ENCODE measurements at places on chromosomes 4 and X.
A peak's percentile ranks its signal among the peaks of the same experiment; 100 is the strongest.

GRCh38 chr4:95256108-95256835 lies 292.5 kb downstream of the UNC5C start:
- no peak for DNase-seq

GRCh38 chrX:144616317-144616716 lies 631.0 kb upstream of the SPANXN1 start:
- no peak for DNase-seq

GRCh38 chr4:22299678-22300077 lies 216.2 kb downstream of the ADGRA3 start:
- no peak for DNase-seq

- DNase-seq, result peak; percentile 17
Observed at GRCh38 chrX:11426712-11427452, 133.7 kb downstream of the AMELX start.

DNA sequence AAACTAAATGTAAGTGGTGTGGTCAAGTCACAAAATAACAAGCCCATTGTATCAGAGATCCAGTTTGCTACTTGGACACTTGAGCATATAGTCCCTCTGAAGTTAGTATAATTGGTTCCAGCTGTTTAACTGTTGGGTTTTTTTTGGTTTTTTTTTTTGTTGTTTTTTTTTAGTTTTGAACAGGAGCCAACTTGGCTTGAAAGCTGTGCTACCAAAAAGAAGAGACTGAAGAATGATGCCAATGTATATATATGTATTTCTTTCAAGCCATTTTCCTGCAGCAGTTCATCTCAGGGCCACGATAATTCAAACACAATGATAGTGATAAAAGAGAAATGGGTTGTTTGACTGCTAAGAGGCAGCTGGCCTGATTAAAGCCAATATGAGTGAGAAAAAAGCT lies 138.3 kb downstream of the PCDH18 start:
- DNase-seq, result no peak

DNA sequence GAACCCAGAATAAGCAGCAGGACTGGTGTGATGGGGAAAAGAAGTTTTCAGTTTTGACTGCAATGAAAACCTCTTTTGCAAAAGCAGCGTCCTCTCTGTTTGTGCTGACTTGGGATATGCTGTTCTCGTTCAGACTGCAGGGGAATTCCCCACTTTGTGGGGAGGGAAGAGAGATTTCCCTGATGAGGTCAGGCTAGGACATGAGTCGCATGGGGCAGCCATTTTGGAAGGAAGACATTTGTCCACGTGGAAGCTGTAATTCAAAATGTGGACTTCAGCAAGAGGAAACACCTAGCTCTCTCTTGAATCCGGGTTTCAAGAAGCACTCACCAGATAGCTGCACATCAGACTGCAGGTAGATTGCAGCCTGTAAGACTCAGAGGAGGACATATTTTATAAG lies 39.3 kb downstream of the ING2 start:
- no peak for DNase-seq

DNA sequence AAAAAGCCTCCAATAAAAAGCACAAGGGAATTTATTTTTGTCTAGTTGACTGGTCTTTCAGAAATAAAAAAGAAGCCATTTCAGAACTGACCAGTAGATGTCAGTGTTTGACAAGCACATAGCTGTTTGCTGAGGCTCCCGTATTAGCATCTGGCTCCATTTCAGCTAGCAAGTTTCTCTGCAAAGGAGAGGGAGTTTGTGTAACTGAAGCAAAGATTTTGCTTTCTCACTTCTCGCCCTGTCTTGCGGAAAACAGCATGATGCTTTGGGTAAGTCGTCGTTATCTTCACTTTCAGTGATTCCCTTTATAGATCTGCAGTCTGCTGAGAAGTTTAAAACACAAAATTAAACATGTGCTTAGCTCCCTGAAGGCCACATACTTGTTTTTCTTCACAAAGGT lies 85.5 kb downstream of the CT47B1 start:
- DNase-seq, result peak; percentile 66

- DNase-seq, result peak; percentile 81
Observed at GRCh38 chr4:1216869-1217294, 32.0 kb downstream of the CTBP1 start.

DNA sequence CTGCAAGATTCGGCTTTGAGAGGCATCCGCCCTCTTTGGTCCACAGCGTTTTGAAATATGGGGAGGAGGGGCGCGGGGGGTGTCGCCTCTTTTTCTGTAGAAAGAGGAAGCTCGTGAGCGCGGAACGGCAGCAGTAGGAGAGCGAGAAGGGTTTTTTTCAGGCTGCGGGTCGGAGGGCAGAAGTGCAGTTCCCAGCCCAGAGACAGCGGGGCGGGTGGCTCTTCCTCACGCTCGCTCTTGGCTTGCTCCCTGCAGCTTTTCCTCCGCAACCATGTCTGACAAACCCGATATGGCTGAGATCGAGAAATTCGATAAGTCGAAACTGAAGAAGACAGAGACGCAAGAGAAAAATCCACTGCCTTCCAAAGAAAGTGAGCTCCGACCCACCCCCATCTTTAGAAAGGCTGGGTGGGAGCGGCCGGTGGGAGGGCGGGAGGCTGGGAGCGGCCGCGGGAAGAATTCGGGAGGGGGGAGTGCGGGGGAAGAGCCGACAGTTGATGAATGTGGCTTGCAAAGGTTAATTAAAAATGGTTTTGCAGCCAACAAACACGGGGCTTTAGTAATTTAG lies 1.2 kb downstream of the TMSB4X start:
- peak; percentile 65 for DNase-seq

- DNase-seq, result no peak
Observed at GRCh38 chrX:107845625-107846024, 20.0 kb downstream of the MID2 start.

DNA sequence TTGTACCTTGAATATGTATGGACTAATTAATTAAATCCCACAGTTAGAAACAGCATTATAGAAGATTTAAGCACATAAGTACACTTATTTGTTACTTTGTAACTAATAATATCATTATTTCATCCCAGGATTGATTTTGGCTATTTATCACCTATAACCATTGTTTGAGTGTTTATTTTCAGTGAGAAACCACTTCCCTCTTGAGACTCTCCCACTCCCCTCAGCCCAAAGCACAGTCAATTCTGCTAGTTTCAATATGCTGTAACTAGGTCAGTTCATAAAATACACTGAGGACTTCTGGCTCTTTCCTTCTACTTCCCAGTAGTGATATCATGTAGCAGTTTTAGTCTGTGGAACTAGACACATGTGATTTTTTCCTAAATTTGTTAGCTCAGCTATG lies 16.3 kb downstream of the OFD1 start:
- DNase-seq, result peak; percentile 66

- peak; percentile 64 for DNase-seq
Observed at GRCh38 chr4:101019941-101020401, 327.4 kb downstream of the PPP3CA start.
